ENCODE measurements at places on chromosomes 12 and 14. TPM values are rescaled to one million over a fixed set of nuclear protein-coding genes. Genes with fewer than 3 reads are reported as not detected.

Gene GOLGA3
- total RNA-seq = 42.9 TPM

Gene SYCP3
- total RNA-seq = not detected

Gene RNASE2
- total RNA-seq = not detected

Gene AKAP5
- total RNA-seq = 0.16 TPM

Gene TAS2R8
- total RNA-seq = not detected

Gene KRT4
- total RNA-seq = not detected

Gene PRIM1
- 5.3 TPM for total RNA-seq

Gene MMP19
- total RNA-seq = 16.1 TPM

Gene APOLD1
- total RNA-seq = 12.6 TPM

Gene RTN1
- total RNA-seq = 8.4 TPM

Gene GPR137C
- 0.88 TPM for total RNA-seq

- H3K4me3 ChIP-seq = no peak overlapping the region
- H3K27me3 ChIP-seq = peaks cover 26% of the 10 kb centered on the region
- no peak overlapping the region for H3K27ac ChIP-seq
- DNase-seq = no peak
- no peaks in the 10 kb centered on the region for H3K36me3 ChIP-seq
Observed at GRCh38 chr14:99250636-99251208, 21.3 kb downstream of the BCL11B start.

DNA sequence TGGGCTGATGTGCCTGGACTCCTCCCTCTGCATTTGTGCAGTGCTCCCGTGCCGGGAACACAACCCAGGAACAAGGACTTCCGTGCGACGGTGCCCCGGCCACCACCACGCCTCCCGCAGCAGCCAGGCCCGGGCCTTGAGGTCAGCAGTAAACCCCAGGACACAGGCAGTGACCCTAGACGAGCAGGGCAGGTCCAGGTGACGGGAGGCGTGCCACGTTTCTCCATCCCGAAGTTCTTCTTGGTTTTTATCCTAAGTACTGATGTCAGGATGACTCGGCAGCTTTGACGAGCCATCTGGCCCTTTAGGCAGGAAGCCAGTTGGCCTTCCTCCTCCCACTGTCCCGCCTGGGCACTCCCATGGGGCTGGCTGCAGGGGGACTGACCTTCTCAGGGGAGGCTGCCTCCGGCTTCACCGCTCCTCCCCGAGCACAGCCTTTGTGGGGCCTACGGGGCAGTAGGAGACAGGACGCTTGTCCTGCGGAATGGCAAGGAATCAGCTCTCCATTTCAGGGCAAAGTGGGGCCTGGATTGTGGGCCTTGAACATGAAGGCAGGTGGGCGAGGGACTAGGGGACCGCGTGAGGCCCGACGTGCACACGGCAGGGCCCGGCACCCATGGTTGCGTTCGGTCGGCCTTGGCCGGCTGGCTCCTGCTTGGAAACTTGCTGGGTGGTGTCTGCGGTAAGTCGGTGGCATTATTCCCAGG, 94.1 kb downstream of the FBXL14 start:
- no peaks in the 10 kb centered on the region for H3K4me1 ChIP-seq
- no peak overlapping the region for H3K27ac ChIP-seq
- H3K27me3 ChIP-seq = no peaks in the 10 kb centered on the region
- H3K4me3 ChIP-seq = no peak overlapping the region

- no peaks in the 10 kb centered on the region for H3K36me3 ChIP-seq
- no peaks in the 10 kb centered on the region for H3K4me1 ChIP-seq
- no peaks in the 10 kb centered on the region for H3K27me3 ChIP-seq
- no peak overlapping the region for H3K4me3 ChIP-seq
Observed at GRCh38 chr14:39247256-39247655, 13.5 kb downstream of the MIA2 start.

GRCh38 chr14:34203251-34203722, 252.4 kb upstream of the EGLN3 start:
- no peaks in the 10 kb centered on the region for H3K4me1 ChIP-seq
- H3K27me3 ChIP-seq = no peaks in the 10 kb centered on the region
- no peak overlapping the region for H3K4me3 ChIP-seq
- no peak overlapping the region for H3K27ac ChIP-seq
- DNase-seq = no peak
- no peaks in the 10 kb centered on the region for H3K36me3 ChIP-seq

GRCh38 chr12:104930388-104931326, 27.4 kb downstream of the SLC41A2 start:
- no peak overlapping the region for H3K4me3 ChIP-seq
- H3K36me3 ChIP-seq = no peaks in the 10 kb centered on the region
- no peaks in the 10 kb centered on the region for H3K4me1 ChIP-seq
- no peak for DNase-seq
- no peak overlapping the region for H3K27ac ChIP-seq
- no peaks in the 10 kb centered on the region for H3K27me3 ChIP-seq

GRCh38 chr12:17975763-17976162, 114.2 kb downstream of the RERGL start:
- H3K4me1 ChIP-seq = no peaks in the 10 kb centered on the region
- no peaks in the 10 kb centered on the region for H3K27me3 ChIP-seq
- H3K36me3 ChIP-seq = no peaks in the 10 kb centered on the region
- H3K4me3 ChIP-seq = no peak overlapping the region

DNA sequence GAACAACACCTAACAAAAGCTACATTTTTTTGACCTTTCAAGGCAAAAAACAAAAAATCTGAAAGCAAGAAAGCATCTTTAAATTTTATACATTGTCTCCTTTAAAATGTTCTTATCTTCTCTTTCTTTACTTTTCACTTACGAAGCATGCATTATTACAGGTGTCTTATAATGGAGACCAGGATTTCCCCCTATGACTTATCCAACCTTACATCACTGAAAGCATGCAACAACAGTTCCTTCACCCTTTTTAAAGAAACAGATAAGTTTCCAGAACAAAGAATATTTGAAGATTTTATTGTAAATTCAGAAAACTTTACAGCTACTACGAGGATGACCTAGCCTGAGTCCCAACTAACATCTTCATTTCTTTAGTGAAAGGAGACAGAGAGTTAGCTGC, 277.2 kb downstream of the AKAP6 start:
- no peak for DNase-seq
- no peaks in the 10 kb centered on the region for H3K27me3 ChIP-seq
- peaks cover 46% of the 10 kb centered on the region for H3K4me1 ChIP-seq
- no peaks in the 10 kb centered on the region for H3K36me3 ChIP-seq

DNA sequence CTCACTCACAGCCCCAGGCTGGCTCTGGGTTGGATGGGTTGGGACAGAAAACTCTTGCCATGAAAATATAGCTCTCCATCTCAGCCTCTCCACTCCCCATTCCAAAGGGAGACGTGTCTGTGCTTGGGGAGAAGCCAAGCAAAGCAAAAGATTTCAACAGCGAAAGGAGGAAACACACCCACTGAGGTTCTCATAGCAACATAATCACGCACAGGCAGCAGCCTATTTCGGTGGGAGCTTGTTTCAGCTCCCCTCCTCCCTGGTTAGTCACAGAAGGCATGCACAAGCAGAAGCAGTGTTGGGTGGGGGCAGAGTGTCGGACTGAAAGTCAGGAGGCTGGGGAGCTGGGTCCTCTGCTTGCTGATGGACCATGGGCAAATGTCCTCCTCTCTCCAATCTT, 1.9 kb upstream of the PRMT8 start:
- DNase-seq = no peak
- H3K4me3 ChIP-seq = no peak overlapping the region
- H3K27me3 ChIP-seq = peaks cover 66% of the 10 kb centered on the region
- peaks cover 11% of the 10 kb centered on the region for H3K4me1 ChIP-seq

DNA sequence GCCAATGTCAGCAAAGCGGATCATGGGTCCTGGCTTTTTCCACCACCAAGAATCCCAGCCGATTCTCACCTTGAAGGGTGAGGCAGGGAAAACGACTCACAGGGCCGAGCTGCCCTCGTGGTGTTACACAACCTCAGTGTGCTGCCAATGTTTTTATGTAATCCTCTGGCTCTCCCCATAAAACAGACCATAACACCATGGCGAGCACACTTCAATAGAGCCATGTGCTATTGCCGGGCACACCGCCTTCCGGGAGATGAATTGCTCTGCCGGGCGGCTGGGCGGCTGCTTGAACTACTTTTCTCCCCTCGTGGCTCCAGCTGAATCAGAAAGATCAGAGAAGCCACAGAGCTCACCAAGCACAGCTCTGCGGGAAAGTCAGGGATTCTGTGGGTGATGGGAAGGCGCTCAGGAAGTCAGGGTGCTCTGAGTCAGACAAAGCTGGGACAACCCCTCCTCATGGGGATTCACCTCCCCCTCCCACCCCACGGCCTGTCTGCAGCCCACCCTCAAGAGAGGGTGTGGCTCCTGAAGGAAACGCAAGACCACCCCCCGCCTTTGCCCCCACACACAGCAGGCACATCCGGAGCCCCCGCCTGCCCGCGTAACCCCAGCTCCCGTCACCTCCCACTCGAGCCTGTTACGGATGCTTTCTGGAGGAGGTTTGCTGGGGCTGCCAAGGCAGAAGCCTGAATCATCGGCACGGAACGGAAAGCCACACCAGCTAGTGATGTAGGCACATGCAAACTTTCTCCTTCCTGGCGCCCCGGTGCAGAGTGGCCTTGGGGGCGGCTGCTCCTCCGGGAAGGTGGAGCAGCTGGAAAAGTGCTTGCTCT, 1.8 kb downstream of the GALNT9 start:
- no peak overlapping the region for H3K4me3 ChIP-seq
- DNase-seq = no peak
- H3K4me1 ChIP-seq = no peaks in the 10 kb centered on the region
- H3K36me3 ChIP-seq = no peaks in the 10 kb centered on the region
- H3K27me3 ChIP-seq = peaks cover 61% of the 10 kb centered on the region

DNA sequence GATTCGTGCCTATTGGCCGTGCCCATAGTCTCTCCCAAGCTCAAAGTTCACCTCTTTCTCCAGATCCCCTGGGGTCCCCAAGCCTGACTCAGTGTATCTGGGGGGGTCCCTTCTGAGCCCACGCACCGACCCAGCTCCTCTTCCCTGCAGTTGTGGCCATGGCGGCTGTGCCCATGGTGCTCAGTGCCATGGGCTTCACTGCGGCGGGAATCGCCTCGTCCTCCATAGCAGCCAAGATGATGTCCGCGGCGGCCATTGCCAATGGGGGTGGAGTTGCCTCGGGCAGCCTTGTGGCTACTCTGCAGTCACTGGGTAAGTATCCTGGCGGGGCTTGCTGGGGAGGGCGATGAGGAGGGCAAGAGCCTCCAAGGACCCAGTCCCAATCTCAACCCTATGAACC, 5.1 kb downstream of the IFI27 start:
- DNase-seq = no peak
- H3K36me3 ChIP-seq = no peaks in the 10 kb centered on the region
- H3K27ac ChIP-seq = peak overlapping the region; percentile 41
- peaks cover 42% of the 10 kb centered on the region for H3K4me1 ChIP-seq

DNA sequence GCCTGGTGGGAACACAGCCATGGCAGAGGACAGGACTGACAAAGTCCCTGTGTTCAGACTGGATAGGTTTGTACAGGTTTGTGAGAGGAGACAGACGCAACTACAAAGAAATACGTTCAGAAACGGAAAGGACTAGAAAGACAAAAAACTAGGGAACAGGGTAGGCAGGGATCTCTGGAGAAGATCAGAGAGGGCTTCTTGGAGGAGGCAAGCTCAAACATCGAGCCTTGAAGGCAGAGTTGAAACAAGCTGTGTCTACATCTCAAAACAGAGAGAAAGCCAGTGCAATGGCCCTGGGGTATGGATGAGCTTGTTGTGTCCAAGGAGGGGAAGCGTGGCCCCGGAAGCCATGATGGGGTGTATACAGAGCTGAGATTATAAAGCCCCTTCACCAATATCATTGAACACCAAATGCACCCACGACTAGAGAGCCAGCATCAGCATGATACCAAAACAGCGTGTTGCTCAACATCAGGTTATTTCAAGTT, 89.6 kb upstream of the NCOR2 start:
- no peak overlapping the region for H3K4me3 ChIP-seq
- no peaks in the 10 kb centered on the region for H3K27me3 ChIP-seq
- no peak for DNase-seq
- H3K36me3 ChIP-seq = no peaks in the 10 kb centered on the region
- peaks cover 36% of the 10 kb centered on the region for H3K4me1 ChIP-seq
- no peak overlapping the region for H3K27ac ChIP-seq
